ENCODE measurements at places on chromosomes 13 and 19.

DNA sequence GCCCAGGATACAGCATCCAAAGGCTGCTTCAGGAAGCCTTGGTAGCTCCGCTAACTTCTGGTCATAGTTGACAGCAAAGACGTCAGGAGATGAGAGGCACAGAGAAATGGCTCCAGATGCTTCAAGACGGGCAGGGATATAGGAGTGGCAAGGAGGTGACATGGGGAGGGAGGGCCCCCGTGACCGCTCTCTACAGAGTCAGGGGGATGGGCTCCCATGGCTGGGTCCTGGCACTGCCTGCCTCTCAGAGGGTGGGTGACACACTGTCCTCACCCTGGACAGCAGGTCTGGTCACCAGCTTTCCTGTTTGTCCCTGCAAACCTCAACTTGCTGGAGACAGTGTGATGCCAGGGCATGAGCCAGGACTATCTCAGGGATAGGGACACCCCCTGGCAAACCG lies 10.3 kb upstream of the ZNF14 start:
- DNase-seq, result no peak

- no peak for DNase-seq
These were observed 1694.8 kb upstream of the PCDH20 start for GRCh38 chr13:63110466-63110865.

DNA sequence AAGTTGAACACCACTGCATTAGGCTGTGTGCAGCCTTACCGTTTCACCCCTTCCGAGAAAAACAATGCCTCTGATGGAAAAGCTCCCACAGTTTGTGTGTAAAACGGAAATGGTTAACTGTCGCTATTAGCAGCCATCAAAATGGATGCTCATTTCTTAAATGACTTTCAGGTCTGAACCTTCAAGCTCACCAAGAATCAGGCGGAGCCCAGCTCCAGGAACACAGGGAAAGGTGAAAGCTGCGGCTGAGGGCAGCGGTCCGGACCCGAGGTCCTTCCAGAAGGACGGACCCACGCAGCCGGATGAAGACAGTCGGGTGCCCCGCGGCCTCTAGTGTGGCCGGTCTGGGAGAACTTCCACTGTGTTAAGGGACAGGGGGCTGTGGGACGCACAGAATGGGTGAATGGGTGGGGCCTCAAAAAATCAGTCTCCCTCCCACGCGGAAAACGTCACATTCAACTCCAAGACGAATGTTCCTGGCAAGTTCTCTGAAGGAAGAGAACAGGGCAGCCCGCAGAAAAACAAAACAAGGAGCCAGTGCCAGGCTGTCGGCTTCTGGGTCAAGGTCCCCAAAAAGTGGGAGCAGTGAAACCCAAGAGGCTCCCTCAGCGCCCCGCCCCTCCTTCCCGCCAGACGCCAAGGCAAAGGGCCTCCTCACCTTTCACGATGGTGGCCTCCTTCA lies 4.9 kb downstream of the IRS2 start:
- DNase-seq, result no peak

DNA sequence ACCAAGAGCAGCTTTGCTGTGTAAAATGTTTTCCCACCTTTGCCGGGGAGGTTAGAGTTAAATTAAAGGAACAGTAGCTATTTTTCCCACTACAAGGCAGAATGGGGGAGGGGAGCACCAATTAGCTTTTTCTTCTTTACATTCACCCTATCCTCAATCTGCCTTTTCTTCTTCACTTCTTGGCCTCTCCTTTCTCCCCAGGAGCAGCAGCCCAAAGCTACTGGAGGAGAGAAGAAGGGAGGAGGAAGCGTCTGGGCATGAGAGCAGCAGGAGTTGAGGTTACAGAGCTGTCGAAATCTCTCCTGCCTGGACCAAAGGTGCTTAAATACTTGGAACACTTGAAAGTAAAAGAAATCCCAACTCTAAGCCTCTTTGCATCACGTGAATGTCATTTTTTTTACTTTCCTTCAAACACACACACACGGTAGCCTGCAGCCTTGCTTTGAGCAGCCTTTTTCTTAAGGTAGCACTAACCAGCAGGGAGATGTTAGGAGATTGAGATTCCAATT lies 39.0 kb upstream of the WASF3 start:
- DNase-seq, result no peak

- DNase-seq, result no peak
These were observed 30.4 kb downstream of the DPRX start for GRCh38 chr19:53662209-53662608.

DNA sequence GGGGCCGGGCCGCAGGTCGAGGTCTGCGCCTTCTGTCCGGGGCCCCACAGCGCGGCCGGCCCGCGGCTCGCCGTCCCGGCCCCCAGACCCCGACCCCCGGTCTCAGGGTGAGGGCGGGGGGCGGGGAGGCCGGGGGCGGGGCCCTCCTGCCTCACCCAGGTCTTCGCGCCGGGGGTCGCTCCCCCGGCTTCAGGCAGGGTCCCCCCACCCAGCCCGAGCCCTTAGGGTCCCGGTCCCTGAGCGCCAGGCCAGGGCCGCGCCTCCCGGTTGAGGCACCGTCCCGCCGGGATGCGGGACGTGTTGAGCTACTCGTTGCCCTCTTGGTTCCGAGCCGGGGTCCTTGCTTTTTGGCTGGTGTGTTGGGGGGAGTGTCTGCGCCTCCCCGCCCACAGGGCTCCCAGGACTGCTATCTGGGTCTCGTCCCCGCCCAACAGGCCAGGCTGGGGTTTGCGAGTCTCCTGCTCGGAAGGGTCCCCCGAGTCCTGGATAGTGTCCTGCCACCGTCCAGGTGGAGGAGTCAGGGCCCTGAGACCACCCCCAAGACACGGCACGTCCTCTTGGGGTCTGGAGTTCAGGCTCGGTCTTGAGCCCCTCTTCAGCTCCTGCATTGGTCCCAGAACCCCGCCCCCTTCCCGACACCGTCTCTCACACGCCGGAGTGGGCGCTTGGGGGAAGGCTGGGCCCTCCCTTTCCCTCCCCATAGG lies 452 bp downstream of the PIAS4 start:
- no peak for DNase-seq

All from Jurkat, Clone E6-1 (cell line).